Daoy (cell line): ENCODE measurements at places on chromosomes 7 and 10. TPM values are rescaled to one million over a fixed set of nuclear protein-coding genes. Genes with fewer than 3 reads are reported as not detected.

Gene SPDYE6
- total RNA-seq, result not detected in 2 replicates

DNA sequence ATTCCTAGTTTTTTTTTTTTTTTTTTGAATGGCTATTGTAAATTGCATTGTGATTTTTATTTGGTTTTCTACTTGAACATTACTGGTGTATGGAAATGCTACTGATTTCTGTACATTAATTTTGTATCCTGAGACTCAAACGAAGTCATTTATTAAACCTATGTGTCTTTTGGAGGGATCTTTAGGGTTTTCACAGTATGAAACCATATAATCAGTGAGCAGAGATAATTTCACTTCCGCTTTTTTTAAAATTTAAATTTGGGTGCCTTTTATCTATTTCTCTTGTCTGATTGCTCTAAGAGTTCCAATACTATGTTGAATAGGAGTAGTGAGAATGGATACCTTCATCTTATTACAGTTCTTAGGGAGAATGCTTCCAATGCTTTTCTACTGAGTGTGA lies 102.7 kb downstream of the ZWINT start:
- no peak for DNase-seq

Gene TMEM184A
- 1.7 and 5.9 TPM in 2 replicates for total RNA-seq

GRCh38 chr10:95462740-95463667 lies 98.2 kb downstream of the SORBS1 start:
- DNase-seq, result no peak

Gene GARIN1A
- 0.74 and 0.80 TPM in 2 replicates for total RNA-seq

GRCh38 chr10:35585903-35586535 lies 19.1 kb upstream of the GJD4 start:
- DNase-seq, result no peak

Gene HOGA1
- not detected in 2 replicates for total RNA-seq

Gene CRHR2
- total RNA-seq, result not detected in 2 replicates

GRCh38 chr7:116708248-116708647 lies 36.3 kb downstream of the MET start:
- DNase-seq, result no peak

DNA sequence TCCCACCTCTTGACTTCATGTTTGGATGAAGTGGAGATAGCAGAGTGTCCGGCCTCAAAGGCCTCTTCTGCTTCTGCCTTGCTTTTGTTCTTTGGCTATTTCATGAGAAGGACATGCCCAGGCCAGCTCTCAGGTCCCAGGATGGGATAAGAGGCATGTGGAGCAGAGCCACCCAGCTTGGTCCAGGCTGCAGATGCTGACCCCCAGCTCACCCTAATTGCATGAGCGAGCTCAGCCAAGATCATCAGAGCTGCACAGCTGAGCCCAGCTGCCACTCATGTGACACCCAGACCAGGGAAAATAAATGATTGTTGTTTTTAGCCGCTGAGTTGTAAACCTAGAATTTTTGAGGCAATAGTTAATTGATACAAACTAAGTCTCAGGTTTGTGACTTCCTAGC lies 230.0 kb downstream of the PHF14 start:
- DNase-seq, result no peak

GRCh38 chr10:71454347-71454746 lies 57.6 kb downstream of the CDH23 start:
- no peak for DNase-seq

Gene POLR2J2
- 0.27 and 1.4 TPM in 2 replicates for total RNA-seq

Gene HTR5A
- total RNA-seq, result not detected in 2 replicates

DNA sequence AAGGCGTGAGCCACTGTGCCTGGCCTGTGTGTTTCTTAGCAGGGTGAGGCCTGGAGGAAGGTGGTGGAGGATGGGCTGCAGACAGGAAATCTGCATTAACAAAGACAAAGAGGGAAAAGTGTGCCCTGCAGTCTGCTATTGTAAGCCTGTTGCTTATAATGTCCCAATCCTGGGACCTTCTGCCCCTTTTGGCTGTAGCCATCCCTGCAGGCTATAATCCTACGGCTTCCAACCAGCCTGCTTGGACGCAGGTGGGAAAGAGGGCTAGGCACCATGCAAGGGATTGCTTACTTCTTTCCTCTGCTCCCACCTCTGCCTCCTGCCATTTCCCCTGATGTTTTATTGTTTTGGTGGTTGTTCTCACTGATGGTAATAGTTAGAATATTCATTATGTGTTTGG lies 434.3 kb downstream of the PLXNA4 start:
- no peak for DNase-seq

Gene COL1A2
- total RNA-seq, result 596 and 732 TPM in 2 replicates

Gene FAM25A
- total RNA-seq, result not detected in 2 replicates

- DNase-seq, result no peak
Observed at GRCh38 chr10:6353526-6353925, 150.8 kb downstream of the PFKFB3 start.

GRCh38 chr7:158390460-158390859 lies 197.2 kb downstream of the PTPRN2 start:
- no peak for DNase-seq

GRCh38 chr7:116200963-116201362 lies 9.4 kb upstream of the TES start:
- DNase-seq, result peak; percentile 65

DNA sequence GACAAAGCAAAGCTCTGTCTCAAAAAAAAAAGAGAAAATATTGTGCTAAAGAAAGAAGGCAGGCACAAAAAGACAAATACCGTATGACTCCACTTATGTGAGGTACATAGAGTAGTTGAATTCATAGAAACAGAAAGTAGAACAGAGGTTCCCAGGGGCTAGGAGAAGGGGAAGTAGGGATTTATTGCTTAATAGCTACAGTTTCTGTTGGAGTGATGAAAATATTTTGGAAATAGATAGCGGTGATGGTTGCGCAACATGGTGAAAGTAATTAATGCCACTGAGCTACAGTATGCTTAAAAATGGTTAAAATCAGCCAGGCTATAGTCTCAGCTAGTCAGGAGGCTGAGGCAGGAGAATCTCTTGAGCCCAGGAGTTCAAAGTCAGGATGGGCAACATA lies 18.5 kb upstream of the NPFFR1 start:
- DNase-seq, result no peak

Gene BCAP29
- total RNA-seq, result 197 and 279 TPM in 2 replicates

DNA sequence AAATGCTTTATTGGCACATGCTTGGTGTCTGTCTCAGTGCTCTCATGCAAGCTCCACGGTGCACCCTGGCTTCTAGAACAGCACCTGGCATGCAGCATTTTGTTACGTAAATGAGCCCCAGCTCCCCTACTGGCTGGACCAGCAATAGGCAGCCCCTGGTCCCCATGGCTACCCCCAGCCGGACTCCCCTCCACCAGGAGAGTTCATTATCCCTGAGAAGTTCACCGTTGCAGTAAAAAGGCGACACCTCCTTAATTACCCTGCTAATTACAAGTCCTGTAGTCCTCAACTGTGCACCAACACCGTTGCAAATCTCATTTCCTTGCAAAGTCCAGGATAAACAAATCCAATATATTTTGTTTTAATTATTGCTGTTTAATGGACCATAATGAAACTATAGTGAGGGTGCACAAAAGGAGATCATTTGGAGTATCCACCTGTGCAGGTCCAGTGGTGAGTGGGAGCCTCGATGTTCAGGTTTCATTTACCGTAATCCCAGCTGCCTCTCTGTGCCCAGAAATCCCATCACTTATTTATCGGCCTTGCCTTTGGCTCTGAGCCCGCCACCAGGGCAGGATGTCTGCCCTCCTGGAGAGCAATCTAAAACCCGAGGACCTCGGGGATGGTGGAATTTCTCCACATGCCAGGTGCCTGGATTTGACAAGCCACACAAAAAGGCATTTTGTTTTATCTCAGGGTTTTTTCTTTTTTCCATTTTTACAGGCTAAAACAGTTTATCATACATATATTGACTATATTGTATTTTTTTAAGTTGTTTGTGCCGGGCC lies 12.8 kb upstream of the DRGX start:
- no peak for DNase-seq

DNA sequence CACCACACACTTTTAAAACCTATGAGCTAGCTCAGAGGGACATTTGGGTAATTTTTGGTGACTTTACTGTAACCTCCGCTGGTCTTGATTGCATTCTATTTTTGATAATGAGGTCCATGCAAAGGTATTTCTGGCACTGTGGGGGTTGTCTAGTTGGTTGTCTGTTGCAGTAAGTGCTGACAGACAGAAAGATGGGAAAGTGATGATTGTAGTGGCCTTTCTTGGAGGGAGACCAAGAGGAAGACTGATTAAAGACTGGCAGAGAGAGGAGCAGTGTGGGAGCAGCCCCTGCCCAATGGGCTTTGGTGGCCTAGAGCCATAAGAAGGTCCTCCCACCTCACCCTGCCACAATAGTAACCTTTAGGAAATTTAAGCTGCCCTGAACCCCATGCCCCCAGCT lies 173.4 kb upstream of the CTBP2 start:
- no peak for DNase-seq

Gene CALCR
- not detected in 2 replicates for total RNA-seq

Gene TMEM176B
- total RNA-seq, result 3.3 TPM in 1 of 2 replicates, not detected in the other

Gene CALN1
- total RNA-seq, result 1.3 and 2.8 TPM in 2 replicates

DNA sequence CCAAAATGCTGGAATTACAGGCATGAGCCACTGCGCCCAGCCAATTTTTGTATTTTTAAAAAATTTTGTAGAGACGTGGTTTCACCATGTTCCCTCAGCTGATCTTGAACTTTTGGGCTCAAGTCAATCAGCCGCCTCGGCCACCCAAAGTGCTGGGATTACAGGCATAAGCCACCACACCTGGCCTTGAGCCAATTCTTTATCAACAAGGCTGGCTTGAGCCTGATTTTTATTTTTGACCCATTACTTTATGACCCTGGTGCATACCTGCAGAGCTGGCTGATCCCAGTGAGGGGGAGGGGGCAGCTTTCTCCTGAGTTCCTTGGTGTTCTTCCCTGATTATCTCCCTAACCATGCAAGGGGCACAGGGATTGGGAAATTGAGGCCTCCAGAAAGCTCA lies 15.8 kb upstream of the CPA1 start:
- DNase-seq, result no peak

Gene ATG9B
- total RNA-seq, result not detected in 2 replicates

GRCh38 chr7:135185471-135186260 lies 15.2 kb upstream of the CYREN start:
- DNase-seq, result no peak

- peak; percentile 78 for DNase-seq
Observed at GRCh38 chr7:28409716-28410627, 2.3 kb upstream of the CREB5 start.

GRCh38 chr7:124649397-124650014 lies 116.1 kb downstream of the GPR37 start:
- DNase-seq, result no peak

Gene RTKN2
- total RNA-seq, result 4.7 and 8.5 TPM in 2 replicates

DNA sequence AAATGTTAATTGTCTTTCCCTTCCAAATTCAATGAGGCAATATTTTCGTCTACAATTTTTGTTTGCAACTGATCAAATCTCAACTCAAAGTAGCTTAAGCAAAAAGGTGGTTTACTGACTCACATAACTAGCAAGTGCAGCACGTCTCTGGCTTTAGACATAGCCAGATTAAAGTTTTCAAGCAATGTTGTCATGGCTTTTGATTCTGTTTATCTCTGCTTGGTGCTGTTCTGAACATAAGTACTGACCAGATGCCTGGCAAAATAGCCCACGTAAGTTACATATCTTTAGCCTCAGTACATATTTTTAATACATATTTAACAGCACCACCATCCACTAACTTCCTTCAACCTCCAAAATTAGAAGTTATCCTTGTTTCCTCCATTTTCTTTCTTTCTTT lies 877.9 kb downstream of the KCNMA1 start:
- DNase-seq, result no peak

Gene C10orf67
- not detected in 2 replicates for total RNA-seq

Gene CFAP70
- total RNA-seq, result 0.29 TPM in 1 of 2 replicates, not detected in the other

- DNase-seq, result no peak
Observed at GRCh38 chr10:9833942-9834341, 1183.7 kb upstream of the CELF2 start.

DNA sequence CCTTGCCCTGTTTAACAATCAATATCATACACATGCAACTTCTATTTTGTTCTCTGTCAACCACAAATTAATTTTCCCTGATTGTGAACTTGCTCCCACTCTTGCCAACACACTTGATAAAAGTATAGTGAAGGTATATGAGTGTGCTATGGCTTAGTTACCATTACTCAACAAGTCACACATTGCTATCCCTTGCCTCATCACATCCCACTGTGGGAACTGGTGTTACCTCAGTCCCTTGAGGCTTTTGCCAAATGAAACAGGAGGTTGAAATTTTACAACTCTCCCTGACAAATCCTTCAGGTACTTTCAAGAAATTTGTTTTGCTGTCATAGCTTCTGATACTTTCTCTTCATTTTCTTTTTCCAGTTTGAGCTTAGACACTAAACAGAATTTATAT lies 472.5 kb upstream of the SEMA3D start:
- DNase-seq, result peak; percentile 30

Gene METTL27
- total RNA-seq, result 0.48 and 2.3 TPM in 2 replicates

Gene FBXO24
- total RNA-seq, result 0.17 TPM in 1 of 2 replicates, not detected in the other

Gene ABCA13
- under 0.01 and 0.06 TPM in 2 replicates for total RNA-seq

DNA sequence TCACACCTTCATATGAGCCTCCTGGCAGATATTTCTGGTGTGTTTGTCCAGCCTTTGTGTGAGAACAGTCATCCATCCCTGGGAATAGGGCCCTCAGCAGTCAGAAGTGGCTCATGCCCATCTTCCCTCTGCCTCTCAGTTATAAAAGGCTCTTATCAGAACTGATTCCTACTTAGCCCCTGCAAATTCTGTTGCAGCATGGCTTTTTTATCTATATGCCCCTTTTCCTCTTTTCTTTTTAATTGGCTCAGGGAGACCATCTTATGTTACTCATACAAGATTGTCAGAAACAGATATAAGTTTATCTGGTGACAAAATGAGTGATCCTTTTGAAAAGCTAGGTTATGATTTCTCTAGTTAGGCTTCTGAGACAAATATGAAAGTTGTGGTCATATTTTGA lies 194.1 kb downstream of the CREB5 start:
- DNase-seq, result no peak

Gene FANK1
- total RNA-seq, result 2.0 and 3.1 TPM in 2 replicates

GRCh38 chr10:474406-474805 lies 215.1 kb downstream of the DIP2C start:
- DNase-seq, result no peak

DNA sequence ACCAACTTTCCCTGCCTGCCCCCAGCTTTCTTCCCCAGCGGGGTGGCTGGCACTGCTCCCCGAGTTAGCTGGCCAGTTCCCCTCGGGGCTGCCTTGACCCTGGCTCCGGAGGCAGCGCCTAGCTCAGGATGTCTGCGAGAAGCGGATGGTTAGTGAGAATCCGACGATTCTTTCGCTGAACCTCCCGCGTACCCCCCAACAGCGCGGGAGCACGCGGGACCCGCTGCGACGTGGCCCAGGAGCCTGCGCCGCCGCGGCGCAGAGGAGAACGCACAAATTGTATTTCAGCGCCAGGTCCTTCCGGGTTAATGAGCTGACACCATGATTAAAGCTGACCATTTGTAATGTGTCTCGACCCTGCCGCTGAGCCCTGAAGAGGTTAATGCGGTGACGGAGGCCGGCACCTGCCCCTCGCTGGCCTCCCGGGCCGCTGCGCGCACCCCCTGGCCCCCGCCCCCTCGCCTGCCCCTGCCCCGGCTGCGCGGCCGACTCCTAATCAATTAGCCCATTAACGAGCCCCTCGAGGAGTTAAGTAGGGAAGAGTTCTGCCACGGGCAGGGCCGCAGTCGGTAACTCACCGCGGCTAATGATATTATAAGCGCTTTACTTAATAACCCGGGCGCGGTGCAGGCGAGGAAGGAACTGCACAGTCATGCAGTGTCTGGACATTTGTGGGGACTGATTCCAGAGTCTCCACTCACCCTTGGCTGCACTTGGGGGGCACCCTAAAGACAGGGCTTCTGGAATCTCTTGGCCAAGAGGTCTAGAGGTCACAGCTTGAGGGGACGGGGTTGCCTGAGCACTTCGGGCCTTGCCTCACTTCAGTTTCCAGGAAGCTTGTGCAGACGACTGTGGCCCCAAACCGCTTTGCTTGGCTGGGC lies 1.7 kb upstream of the HMX2 start:
- no peak for DNase-seq

GRCh38 chr10:30348378-30348776 lies 701 bp downstream of the MTPAP start:
- DNase-seq, result no peak
